ENCODE measurements at places on chromosomes 6 and 20.

DNA sequence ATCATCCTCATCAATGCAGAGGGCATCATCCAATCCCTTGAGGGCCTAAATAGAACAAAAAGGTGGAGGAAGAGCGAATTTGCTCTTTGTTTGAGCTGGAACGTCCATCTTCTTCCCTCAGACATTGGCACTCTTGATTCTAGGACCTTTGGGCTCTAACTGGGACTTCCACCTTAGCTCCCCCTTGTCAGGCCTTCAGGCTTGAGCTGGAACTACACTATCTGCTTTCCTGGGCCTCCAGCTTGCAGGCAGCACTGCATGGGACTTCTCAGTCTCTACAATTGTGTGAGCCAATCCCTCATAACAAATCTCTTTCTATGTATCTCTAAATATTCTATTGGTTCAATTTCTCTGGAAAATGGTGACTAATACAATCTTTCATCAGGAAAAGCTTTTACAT lies 155.4 kb downstream of the MCHR2 start:
- no peak for DNase-seq

DNA sequence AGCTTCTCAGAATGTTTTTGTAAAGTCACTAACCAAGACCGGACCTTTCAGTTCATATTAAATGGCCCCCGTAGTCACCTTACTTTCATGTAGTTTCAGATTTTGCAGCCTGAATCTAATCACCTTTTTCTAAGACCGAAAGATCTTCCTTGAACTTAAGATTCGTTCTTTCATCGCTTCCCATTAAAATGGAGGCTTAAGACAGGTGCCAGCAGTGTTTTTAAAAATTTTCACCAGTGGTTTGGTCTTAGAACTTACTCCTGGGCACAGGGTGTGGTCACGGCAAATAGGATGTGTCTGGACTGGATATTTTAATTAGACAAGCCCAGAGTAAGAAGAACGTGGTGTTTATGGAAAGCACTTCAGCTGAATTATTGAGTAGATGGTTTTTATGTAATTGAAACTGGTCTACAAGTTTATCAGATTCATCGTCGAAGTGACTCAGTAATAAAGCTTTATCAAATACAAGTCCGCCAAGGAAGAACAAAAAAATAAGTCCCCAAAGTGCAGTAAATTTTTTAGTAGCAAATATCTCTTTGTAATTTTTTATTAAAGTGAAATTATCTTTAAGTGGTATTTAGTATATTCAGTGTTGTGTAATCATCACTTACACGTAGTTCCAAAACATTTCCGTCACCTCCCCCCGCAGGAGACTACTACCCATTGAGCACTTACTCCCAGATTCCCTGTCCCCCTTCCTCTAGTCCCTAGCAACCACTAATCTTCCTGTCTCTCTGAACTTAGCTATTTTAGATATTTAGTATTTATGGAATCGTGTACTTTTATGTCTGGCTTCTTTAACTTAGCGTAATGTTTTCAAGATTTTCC lies 868 bp downstream of the SRSF3 start:
- DNase-seq = peak; percentile 64

DNA sequence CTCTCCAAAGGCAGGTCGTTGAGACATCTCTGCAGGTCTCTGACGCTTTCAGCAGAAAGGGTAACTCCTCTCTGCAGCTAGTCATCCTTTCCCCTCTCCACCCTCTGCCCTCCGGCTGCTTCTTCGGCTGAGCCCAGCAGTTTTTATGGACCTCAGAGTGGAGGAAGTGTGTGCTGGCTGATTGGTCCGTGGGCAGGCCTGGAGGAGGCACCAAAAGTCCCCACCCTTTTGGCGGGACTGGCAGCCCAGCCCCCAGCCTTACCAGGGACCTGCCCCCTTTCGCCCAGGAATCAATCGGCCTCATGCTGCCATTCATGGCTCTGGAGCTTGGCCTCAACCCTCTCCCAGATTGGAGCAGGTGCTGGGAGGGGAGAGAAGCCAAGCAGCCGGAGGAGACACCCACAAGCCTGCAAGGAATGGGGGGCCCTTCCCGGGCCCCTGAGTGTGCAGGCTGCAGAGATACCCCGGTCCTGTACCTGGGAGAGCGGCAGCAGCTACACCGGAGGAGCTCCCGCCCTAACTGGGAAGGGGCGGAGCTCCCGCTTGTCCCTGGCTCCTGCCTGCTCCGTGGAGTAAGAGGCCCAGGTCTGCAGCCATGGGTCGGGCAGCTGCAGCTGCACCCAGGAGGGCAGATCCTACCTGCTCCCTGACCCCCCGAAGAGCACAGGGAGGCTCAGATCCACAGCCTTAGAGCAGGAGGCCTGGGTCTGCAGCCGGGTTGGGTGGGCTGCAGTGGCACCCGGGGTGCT lies 170.3 kb upstream of the SOX4 start:
- no peak for DNase-seq

- DNase-seq = peak; percentile 88
Measured at GRCh38 chr6:157107915-157108651, 215.2 kb downstream of the TMEM242 start.

DNA sequence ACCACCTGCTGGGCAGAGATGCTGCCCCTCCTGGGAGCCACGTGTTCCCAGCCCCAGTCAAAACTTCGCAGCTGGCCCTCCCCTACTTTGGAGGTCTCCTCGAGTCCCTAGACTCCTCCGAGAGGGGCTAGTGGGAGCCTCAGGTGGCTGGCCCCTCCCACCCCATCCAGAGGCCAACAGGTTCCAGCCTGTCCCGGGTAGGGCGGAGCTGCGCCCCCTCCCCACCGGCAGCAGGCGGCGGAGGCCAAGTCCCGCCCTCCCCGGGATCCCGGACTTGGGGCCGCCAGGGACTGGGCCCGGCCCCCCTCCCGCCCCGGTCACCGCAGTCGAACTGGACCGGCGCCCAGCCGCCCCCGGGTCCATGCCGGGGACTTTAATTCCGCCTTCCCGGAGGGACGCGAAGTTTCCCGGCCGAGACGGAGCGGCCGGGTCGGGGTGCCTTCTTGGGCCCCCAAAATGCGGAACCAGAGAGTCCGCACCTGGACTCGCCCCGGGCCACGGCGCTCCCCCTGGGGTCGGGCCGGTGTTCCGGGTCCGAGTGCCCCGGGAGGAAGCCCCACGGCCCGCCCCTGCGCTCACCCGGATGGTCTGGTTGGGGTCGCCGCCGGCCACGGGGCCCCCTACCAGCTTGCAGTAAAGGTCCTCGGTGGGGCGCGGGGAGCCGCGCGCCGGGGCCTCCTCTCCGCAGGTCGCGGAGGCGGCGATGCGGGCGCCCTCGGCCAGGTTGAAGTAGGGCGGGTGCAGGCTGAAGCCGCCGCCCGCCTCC lies 559 bp downstream of the LAMA5 start:
- no peak for DNase-seq

- peak; percentile 86 for DNase-seq
Measured at GRCh38 chr6:109406196-109406595, 23.9 kb upstream of the CD164 start.

DNA sequence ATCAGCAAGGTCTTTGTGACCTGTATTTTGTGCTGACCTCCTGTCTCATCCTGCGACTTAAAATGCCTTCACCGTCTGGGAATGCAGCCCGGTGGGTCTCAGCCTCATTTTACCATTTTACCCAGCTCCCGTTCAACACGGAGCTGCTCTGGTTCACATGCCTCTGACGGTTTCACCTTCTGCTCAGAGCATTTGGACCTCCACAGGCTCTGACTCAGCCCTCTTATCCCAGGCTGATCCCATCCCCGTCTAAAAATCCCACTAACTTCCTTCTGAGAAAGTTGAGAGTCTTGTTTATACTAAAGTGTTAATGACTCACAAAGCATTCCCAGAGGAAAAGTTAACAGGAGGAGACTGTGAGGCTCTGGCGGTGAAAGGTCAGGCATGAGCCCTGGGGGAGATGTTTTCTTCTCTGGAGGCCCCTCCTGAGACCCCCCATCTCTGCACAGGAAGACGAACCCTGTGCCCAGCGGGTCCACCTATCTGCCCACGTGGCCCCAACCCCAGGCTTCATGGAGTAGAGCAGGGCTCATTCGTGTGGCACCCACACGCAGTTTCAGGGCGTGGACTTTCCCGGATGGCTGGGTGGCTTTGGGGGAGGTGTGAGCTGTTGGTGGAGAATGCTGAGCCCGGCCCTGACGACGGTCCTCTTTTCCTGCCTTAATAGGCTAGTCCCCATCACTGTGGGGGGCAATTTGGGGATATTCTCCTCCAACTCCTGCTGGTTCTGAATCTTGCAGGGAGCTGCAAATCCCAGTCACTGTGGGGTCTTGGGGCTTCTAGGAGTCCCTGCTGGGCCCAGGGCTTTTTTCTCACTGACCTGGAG lies 3.3 kb upstream of the BIRC7 start:
- peak; percentile 94 for DNase-seq

- DNase-seq = peak; percentile 96
Measured at GRCh38 chr20:33993576-33994221, at the start of gene RALY. Gene RALY, plus strand, starts transcription at chr20:33993911. Its CDS starts 78,164 bp downstream, at chr20:34072075.

DNA sequence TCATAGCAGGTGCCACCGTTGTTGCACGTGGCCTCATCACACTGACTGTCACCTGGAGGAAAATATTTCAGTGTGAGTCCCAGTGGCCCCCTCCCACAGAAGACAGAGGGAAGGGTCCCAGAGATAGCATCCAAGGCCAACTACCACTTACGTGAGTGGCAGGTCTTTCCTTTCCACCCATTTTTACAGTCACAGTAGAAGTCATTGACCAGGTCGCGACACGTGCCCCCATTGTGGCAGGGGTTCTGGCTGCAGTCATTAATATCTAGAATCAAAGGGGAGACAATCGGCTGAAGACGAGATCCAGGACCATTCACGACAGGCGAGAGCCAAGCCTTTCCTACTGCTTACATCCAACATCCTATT lies 28.6 kb downstream of the JAG1 start:
- DNase-seq = no peak

- no peak for DNase-seq
Measured at GRCh38 chr6:98958776-98959175, 11.0 kb upstream of the FBXL4 start.

GRCh38 chr6:124298730-124299129 lies 495.1 kb downstream of the NKAIN2 start:
- DNase-seq = no peak

- no peak for DNase-seq
Measured at GRCh38 chr6:157305670-157306653, 17.4 kb downstream of the TMEM242 start.

- no peak for DNase-seq
Measured at GRCh38 chr6:108570517-108570916, 9.8 kb downstream of the FOXO3 start.

DNA sequence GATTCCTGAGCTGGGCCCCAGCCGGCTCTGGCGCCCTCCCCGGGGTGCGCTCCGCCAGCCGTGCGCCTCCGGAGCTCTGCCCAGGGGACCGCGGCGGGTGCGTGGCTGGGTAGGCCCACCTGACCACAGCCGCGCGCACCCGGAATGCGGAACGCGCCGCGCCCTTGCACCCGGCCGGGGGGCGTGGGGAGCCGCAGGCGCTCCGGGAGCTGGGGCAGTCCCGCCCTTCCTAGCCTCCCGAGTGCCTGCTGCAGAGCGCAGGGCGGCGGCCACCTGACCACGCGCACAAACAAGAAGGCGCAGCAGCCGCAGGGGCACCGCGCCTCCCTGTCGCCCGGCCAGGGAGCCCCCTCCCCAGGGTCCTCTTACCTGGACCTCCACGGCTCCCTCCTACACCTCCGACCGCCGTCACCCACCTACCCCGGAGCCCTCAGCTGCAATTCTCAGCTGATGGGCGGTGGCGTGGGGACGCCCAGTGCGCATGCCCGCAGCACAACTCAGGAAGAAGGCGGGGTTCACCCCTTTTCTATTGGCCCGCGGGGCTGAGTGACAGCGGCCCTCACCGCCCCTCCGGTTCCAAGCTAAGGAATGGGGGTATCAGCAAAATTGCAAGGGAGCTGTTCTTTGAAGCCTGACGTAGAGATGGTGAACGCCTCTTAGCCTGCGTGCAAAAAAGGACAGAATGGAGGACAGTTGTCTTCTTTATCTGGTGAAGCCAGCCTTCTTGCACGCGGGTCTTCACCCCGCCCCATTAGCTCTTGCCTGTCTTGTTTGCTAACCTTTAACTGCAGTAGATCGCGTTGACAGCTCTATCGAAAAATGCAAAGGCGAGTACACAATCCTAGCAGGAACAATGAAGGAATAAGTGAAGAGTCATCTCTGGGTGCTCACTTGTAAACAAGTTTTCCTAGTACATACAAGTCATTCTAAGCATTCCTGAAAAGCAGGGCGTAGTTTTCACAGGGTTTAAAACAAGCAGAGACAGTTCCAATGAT lies at the start of gene STX7:
Gene STX7, minus strand, starts transcription at position 479 of the 995 bp plus-strand sequence. CDS start 9,586 bp downstream, outside the sequence.
- DNase-seq = peak; percentile 87

- no peak for DNase-seq
Measured at GRCh38 chr6:35304299-35304698, 6.7 kb downstream of the DEF6 start.

Data from HCEC 1CT (cell line).